ENCODE measurements at places on chromosomes 5 and 9. TPM values are rescaled to one million over a fixed set of nuclear protein-coding genes. Genes with fewer than 3 reads are reported as not detected.

The IRX2 gene
- not detected for total RNA-seq

The SLF1 gene
- total RNA-seq, result 8.5 TPM

The SH3RF2 gene
- total RNA-seq, result 2.6 TPM

The CA9 gene
- 0.15 TPM for total RNA-seq

The CER1 gene
- total RNA-seq, result not detected

The C9orf153 gene
- not detected for total RNA-seq

The C7 gene
- total RNA-seq, result 0.32 TPM

The CDKN2B-AS1 gene
- 2.3 TPM for total RNA-seq

The LMAN2 gene
- 441 TPM for total RNA-seq

The PCDHB11 gene
- total RNA-seq, result under 0.01 TPM

The ADAMTSL2 gene
- total RNA-seq, result under 0.01 TPM

Data from epithelial cell of umbilical artery (primary cell).